ENCODE measurements at places on chromosomes 4 and X. TPM values are rescaled to one million over a fixed set of nuclear protein-coding genes. Genes with fewer than 3 reads are reported as not detected.
A peak's percentile ranks its signal among the peaks of the same experiment; 100 is the strongest.

The ENPEP gene
- total RNA-seq: not detected

The FAM53A gene
- total RNA-seq: 0.78 TPM

The ASMT gene
- total RNA-seq: not detected

The CDX4 gene
- not detected for total RNA-seq

The SPATA4 gene
- total RNA-seq: not detected

DNA sequence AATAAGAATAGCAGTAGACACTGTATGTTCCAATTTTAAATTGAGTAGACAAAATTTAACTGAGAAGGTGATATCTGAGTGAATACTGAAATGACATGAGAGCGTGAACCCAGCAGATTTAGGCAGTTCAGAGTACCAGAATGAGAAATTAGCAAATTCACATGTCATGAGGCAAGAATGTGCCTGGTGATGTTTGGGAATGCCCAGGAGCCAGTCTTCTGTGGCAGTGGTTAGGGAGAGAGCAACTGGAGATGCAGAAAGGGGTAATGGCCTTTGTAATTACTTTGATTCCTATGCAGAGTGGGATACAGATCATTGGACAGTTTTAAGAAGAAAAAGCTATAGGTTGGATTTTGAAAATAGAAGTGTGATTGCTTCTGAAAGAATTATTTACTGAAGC, 621.9 kb downstream of the TECRL start:
- no peak for DNase-seq

- DNase-seq: peak; percentile 79
Observed at GRCh38 chr4:76723924-76724323, 174.0 kb downstream of the SOWAHB start.

- no peak for DNase-seq
Observed at GRCh38 chr4:3328814-3329663, 36.2 kb downstream of the RGS12 start.

DNA sequence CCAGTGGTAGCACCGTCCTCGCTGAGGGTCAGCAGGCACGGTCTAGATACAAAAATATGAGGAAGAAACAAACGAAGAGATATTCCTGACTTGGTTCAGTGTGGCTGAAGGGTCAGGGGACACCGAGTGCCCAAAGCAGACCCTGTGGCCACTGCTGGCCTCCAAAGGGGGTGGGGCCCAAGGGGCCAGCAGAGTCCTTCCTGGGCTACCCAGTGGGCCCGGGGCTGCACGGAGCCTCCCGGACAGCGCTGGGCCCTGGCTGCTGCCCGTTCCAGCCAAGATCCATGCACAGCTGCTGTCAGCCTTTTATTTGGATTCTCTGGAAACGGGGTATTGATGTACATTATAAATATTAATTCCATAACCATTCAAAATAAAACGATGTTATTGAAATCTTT, 20.4 kb downstream of the NELFA start:
- DNase-seq: no peak

DNA sequence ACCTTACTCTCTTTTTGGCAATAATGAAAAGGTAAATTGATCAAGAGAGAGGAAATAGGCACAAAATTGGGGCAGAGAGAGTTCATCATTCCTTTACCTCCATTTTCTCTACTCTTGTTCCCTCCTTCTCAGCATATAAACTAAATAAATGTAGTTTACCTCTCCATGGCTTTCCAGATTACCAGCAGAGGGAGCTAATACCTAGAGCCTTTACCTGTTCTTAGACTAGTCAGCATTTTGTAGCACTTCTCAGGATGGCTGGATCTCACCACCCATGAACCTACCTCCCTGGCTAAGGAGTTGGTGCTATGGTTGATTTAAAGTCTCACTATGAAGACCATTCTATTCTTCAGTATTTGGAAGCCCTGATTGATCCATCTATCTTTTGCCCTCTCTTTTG, 15.7 kb downstream of the OFD1 start:
- peak; percentile 26 for DNase-seq

GRCh38 chr4:186487726-186488125, 67.6 kb downstream of the MTNR1A start:
- no peak for DNase-seq

DNA sequence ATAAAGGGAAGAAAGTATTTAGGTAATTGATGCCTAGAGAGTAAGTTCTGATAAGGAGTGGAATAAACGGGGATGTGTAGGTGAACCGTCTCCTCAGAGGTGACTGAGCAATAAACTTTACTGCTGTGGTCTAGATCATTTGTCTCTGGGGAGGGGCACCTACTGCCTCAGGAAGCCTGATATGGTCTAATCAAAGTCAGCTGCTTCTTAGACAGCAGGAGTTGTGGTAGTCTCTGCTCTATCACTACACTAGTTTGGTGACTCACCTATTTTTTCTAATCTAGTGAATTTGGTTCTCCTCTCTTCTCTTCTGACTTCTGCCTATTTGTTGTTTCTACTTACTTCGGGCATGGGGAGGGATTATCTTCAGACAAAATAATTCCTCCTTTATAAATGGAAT, 95.1 kb upstream of the STIM2 start:
- peak; percentile 13 for DNase-seq

DNA sequence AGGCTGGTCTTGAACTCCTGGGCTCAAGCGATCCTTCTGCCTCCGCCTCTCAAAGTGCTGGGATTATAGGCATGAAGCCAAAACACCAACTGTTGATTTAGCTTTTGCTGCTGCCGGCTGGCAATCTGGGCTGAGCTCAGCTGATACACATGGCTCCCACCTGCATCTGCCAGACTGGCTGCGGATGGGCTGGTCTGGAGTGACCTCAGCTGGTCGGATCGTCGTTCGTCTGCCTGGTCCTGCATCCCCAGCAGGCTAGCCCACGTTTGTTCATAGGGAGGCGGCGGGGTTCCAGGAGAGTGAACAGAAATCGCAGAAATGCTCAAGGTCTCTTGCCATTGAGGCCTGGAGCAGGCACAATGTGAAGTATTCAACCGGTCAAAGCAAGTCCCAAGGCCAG, 74.4 kb upstream of the DDX3X start:
- no peak for DNase-seq

DNA sequence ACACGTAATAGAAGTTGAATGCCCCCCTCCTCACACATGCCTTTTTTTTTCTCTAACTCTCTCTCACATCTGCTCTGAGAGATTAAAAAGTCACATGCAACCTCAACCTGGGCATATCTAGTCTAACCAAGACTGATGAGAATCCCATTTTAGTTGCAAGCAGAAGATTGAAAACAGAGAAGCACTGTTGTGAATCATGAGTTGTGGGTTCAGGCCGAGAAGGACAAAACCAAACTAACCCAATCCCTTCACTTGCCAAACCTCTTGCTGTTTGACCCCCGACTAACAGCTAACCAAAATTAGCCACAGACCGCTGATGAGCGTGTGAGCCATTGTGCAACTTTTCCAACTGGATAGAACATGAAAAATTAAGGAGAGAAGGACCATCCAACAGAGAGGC, 31.8 kb downstream of the CXCL1 start:
- DNase-seq: peak; percentile 92

The TMSB15C gene
- total RNA-seq: 3.0 TPM

DNA sequence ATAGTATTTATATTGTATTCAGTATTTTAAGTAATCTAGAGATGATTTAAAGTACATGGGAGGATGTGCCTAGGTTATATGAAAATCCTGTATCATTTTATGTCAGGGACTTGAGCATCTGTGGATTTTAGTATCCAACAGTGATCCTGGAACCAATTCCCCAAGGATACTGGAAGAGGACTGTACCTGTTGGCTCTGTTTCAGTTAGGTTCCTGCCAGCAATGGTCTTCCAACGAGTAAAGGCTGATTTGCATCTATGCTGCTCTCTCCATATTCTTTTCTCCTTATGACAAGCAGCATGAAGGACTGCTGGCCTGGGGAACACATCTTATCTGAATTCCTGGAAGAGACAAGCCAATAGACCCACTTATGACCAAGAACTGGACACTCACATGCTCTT, 34.9 kb downstream of the ASB9 start:
- no peak for DNase-seq

- no peak for DNase-seq
Observed at GRCh38 chrX:274904-275475, 6.2 kb upstream of the PLCXD1 start.

The SLC38A5 gene
- 0.24 TPM for total RNA-seq

DNA sequence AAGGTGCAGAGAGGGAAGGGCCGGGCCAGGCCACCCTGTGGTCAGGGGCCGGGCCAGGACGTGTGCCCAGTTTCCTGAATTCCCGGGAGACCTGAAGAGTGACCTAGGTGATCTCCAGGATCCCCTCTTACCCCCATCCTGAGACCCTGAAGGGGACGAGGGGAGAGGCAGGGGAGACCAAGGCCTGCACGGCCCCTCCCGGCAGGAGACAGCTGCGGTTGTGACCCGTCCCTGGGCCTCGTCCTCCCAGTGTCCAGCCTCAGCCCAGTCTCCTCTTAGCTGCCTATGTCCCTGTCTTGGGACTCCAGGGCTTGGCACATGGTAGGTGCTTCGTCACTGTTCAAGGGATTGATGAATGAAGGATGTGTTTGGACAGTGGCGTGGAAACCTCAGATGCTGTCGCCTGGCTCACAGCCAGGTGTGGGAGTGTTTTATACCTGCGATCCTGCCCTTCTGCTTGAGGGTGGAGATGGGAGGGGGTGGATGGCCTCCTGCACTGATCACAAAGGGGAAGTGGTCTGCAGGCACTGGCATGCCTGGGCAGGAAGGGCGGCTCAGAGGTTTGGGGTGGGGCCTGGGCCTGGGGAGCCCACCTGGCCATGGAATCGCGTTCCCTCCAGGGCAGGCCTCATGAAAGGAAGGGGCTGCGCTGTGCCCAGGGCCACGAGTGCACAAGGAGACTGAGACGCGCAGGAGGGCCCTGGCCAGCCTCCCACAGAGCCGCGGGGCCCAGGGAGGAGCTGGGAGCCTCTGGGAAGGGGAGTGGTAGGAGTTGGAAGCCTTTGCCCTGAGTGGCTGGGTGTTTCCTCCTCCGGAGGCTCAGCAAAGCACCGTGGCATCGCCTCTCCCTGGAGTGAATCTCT, 6.9 kb downstream of the SH3TC1 start:
- no peak for DNase-seq

- DNase-seq: no peak
Observed at GRCh38 chr4:32429151-32429550, 1709.0 kb downstream of the PCDH7 start.

The RRH gene
- not detected for total RNA-seq

Data from RPMI7951 (cell line).